Spleen (tissue), 13 donors: ENCODE measurements at places on chromosomes 5 and 9. TPM values are rescaled to one million over a fixed set of nuclear protein-coding genes. Genes with fewer than 3 reads are reported as not detected.

The AHRR gene
- polyA plus RNA-seq, result 0.96 TPM

The LCP2 gene
- 33.1 TPM for polyA plus RNA-seq

The LURAP1L gene
- polyA plus RNA-seq, result 5.8 TPM

The ACOT12 gene
- not detected for polyA plus RNA-seq

The SLC6A18 gene
- polyA plus RNA-seq, result not detected

DNA sequence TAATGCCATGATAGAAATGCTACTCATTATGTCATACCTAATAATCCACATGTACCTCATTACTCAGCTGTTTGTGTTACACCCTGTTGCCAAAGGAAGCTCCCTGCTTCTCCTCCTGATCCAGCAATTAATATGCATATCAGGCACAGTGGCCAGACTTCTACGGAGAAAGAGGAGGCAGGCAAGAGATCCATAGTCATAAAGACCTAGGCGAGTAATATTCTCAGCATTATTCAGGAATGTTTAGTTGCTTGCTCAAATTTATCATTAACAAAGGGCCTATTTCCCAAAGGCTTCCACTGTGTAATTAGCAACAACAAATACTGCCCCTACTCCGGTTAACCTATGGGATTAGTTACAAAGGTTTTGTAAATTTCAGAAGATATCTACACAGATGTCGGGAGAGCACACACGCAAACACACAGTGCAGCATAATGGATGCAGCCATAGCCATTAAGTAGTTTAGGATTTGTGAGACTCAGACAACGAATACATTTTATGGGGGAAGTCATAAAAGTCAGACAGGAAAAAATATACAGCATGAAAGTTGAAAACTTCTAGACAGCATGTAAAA, 192.6 kb downstream of the EFNA5 start:
- H3K27me3 ChIP-seq, result no peaks in the 10 kb centered on the region
- H3K27ac ChIP-seq, result peak overlapping the region; percentile 61
- no peaks in the 10 kb centered on the region for H3K36me3 ChIP-seq
- no peak overlapping the region for H3K4me3 ChIP-seq

GRCh38 chr5:1880377-1881025, 2.2 kb downstream of the IRX4 start:
- no peaks in the 10 kb centered on the region for H3K36me3 ChIP-seq
- no peak for DNase-seq
- H3K27ac ChIP-seq, result no peak overlapping the region

DNA sequence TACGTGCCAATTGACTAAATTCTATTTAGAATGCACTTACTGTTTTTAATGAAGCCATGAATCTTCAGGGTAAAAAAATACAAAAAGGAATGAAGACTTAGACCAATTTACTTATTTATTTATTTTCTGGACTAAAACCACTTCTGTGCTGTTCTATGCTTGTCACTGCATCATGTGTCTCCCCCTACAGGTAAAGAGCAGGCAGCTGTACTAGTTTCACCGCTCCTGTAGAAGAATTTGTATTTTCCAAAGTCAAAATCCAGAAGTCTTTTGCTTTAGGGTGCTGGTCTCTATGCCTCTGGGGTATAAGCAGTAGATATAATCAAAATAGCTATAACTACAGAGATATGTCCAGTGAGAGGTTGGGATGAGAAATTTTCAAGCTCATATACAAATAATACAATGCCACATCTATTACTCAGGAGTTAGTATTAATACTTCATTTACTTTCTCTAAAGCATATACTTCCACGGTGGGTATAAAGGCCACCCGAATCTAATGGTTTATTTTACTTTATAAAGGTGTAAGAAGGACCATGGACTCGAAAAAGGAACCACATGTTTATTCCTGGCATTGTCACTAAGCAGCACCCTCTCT, 591.5 kb downstream of the RAB3C start:
- no peak overlapping the region for H3K27ac ChIP-seq
- no peaks in the 10 kb centered on the region for H3K36me3 ChIP-seq
- H3K4me1 ChIP-seq, result no peaks in the 10 kb centered on the region
- H3K27me3 ChIP-seq, result no peaks in the 10 kb centered on the region
- H3K4me3 ChIP-seq, result no peak overlapping the region
- DNase-seq, result no peak

DNA sequence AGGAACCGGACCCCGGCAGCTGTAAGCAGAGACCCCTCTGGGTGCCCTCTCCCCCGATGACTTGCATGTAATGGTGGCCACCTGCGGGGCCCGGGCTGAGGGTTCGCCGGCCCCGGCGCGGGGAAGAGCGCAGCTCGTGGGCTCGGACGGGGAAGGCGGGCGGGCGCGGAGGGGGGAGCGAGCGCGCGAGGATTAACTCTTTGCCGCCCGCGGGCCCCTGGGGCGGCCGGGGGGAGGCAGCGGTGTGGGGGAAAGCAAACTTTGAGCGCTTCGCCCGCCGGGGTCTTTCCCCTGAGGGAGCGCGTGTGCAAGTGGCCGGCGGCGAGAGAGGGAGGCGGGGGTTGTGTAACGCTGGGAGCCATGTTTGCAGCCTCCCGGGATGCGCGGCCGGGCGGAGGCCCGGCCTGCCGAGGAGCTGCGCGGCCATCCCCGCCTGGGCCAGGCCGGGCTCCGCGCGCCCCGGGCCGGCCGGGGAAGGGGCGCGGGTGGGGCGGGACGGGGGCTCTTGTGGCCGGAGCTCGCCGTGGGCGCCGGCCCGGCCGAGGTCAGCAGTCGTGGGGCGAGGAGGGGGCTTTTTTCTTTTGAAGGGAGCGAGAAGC, 547 bp downstream of the ANP32B start:
- peak overlapping the region; percentile 98 for H3K27ac ChIP-seq
- H3K4me3 ChIP-seq, result peak overlapping the region; percentile 95
- peaks cover 34% of the 10 kb centered on the region for H3K4me1 ChIP-seq
- H3K36me3 ChIP-seq, result no peaks in the 10 kb centered on the region

DNA sequence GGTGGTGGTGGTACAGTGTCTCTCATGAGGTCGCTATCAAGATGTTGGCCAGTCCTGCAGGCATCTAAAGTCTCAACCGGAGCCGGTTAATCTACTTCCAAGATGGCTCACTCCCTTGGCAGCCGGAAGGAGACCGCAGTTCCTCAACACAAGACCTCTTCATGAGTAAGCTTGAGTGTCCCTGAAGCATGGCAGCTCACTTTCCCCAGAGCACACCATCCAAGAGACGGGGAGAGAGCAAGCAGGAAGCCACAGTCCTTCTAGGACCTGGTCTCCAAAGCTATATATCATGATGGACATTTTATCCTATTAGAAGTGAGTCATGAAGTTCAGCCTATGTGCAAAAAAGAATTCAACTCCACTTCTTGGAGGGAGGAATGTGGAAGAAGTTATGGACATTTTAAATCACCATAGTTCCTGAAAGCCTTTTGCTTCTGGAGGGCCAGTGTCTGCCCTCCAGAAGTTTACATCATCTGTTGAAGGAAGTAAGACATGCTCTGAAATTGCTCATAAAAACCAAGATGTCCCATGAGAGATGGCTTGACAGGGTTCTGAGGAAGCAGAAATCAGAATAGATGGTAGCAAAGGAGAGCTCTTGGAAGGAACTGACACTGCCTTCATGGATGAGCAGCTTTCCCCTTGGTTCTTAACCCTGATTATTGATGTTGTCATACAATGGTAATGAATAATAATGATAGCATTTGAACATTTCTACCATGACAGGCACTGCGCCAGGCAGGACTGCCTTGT, 21.3 kb downstream of the GALNT10 start:
- H3K27ac ChIP-seq, result no peak overlapping the region
- peaks cover 59% of the 10 kb centered on the region for H3K4me1 ChIP-seq
- DNase-seq, result no peak
- peaks cover 35% of the 10 kb centered on the region for H3K36me3 ChIP-seq
- H3K27me3 ChIP-seq, result no peaks in the 10 kb centered on the region
- no peak overlapping the region for H3K4me3 ChIP-seq

GRCh38 chr5:126640866-126641265, 40.1 kb downstream of the PHAX start:
- no peaks in the 10 kb centered on the region for H3K4me1 ChIP-seq
- no peak for DNase-seq
- H3K36me3 ChIP-seq, result no peaks in the 10 kb centered on the region

GRCh38 chr5:79966448-79966847, 24.6 kb downstream of the MTX3 start:
- no peak for DNase-seq
- H3K4me1 ChIP-seq, result no peaks in the 10 kb centered on the region
- H3K27ac ChIP-seq, result no peak overlapping the region
- H3K36me3 ChIP-seq, result no peaks in the 10 kb centered on the region
- no peaks in the 10 kb centered on the region for H3K27me3 ChIP-seq

- no peak overlapping the region for H3K4me3 ChIP-seq
- no peaks in the 10 kb centered on the region for H3K27me3 ChIP-seq
- no peaks in the 10 kb centered on the region for H3K4me1 ChIP-seq
- H3K27ac ChIP-seq, result no peak overlapping the region
- DNase-seq, result no peak
- no peaks in the 10 kb centered on the region for H3K36me3 ChIP-seq
Measured at GRCh38 chr5:72691751-72692150, 124.7 kb upstream of the TNPO1 start.

DNA sequence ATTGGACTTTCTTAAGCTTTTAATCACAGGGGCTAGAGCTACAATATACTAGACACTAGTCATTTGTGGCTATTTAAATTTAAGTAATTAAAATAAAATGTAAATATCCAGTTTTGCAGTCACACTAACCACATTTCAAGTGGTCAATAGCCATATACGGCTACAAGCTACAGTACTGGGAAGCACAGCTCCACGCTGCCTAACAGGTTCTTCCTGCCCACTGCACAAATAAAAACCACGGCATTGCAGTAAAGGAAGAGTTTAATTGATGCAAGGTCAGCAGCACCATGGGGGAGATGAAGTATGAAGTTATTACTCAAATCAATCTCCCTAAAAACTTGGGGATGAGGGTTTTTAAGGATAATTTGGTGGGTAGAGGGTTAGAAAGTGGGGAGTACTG, 134.1 kb downstream of the LURAP1L start:
- no peak overlapping the region for H3K27ac ChIP-seq
- H3K36me3 ChIP-seq, result no peaks in the 10 kb centered on the region

DNA sequence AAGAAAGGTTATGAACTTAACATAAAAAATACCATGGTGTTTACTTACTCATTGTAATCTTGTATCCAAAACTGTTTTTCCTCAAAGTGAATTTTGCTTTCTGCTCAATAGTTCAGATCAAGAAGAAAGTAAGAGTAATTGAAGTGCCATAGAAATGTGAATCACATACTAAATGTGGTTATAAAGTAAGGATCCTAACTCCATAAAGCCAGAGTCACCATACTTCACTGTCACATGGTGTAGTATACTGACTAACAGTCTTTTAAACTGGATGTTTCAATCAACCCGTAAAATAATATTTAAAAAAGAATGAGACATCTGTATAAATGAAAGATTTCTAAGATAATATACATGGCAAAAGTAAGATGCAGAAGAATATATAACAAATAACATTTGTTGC, 72.1 kb downstream of the NIPBL start:
- no peak overlapping the region for H3K4me3 ChIP-seq
- H3K36me3 ChIP-seq, result no peaks in the 10 kb centered on the region
- no peaks in the 10 kb centered on the region for H3K27me3 ChIP-seq
- no peak for DNase-seq
- no peak overlapping the region for H3K27ac ChIP-seq

DNA sequence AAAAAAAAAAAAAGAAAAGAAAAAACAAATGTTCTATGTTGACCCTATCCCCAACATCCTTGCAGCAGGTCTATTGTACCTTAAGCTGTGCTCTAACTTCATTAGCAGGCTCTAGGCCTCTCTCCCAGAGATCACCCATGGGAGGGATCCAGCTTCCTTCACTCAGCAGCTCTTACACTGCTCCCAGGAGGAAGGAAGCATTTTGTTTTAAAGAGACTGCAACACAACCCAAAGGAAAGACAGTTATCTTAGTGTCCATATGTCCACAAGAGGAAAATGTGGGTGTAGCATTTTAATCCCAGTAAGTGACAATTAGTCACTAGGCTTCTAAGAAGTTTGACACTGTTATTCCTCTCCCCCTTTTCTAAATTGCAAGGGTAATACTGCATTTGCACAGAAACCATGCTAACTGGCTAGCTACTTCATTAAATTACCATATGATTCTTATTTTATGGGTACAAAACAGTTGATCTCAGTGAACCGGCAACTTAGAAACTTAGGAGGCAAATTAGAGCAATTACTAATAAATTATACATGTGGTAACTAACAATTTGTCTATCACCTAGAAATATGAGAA, 58.8 kb downstream of the MARCHF3 start:
- peak overlapping the region; percentile 79 for H3K27ac ChIP-seq
- no peaks in the 10 kb centered on the region for H3K27me3 ChIP-seq
- H3K4me1 ChIP-seq, result peaks cover 48% of the 10 kb centered on the region
- no peaks in the 10 kb centered on the region for H3K36me3 ChIP-seq

GRCh38 chr9:18463991-18464390, 10.0 kb upstream of the ADAMTSL1 start:
- H3K36me3 ChIP-seq, result no peaks in the 10 kb centered on the region
- no peaks in the 10 kb centered on the region for H3K27me3 ChIP-seq
- no peaks in the 10 kb centered on the region for H3K4me1 ChIP-seq
- DNase-seq, result no peak
- no peak overlapping the region for H3K27ac ChIP-seq

- no peak for DNase-seq
- H3K27me3 ChIP-seq, result peaks cover 2% of the 10 kb centered on the region
- no peak within 1 kb of the TSS for H3K4me3 ChIP-seq
Measured at GRCh38 chr5:3595006-3595961, at the start of gene IRX1. IRX1 (plus strand) TSS chr5:3595832; CDS start chr5:3596106, 274 bp downstream.

DNA sequence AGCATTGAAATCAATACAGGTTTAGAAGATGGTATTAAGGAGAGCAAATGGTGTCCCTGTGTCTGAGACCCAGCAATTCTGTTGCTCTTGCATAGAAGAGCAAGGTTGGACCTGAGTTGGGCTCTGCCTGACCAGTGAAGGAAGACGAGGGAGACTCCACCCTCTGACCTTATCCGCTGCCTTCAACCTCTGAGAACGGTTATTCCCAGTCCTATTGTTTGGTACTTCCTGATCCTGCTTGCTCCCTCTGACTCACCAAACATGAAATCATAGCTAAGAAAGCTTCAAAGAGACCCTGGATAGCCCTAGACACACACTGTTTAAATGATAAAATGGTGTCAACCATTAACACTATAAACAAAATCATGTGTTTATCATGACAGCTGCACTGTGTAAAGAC, 218.5 kb downstream of the PLK2 start:
- H3K27me3 ChIP-seq, result no peaks in the 10 kb centered on the region
- no peaks in the 10 kb centered on the region for H3K4me1 ChIP-seq
- no peak overlapping the region for H3K4me3 ChIP-seq
- no peaks in the 10 kb centered on the region for H3K36me3 ChIP-seq

DNA sequence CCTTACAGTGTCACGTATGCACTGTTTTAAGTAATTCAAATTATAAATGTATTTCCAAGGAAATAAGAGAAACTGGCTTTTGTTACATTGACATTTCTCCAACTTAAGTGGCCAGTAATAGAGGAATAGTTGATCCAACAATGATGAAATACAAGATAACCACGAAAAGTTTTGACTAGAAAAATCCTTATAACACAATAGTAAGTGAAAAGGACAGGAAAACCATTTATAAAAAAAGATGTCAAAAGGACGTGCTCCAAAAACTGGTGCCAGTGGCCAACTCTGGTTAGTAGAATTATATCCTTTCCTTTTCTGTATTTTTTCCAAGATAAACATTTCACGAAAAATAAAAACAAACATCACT, 210.9 kb downstream of the GAPVD1 start:
- H3K4me3 ChIP-seq, result no peak overlapping the region
- H3K27ac ChIP-seq, result no peak overlapping the region
- peaks cover 46% of the 10 kb centered on the region for H3K4me1 ChIP-seq
